ENCODE measurements at places on chromosomes 5 and 9.

DNA sequence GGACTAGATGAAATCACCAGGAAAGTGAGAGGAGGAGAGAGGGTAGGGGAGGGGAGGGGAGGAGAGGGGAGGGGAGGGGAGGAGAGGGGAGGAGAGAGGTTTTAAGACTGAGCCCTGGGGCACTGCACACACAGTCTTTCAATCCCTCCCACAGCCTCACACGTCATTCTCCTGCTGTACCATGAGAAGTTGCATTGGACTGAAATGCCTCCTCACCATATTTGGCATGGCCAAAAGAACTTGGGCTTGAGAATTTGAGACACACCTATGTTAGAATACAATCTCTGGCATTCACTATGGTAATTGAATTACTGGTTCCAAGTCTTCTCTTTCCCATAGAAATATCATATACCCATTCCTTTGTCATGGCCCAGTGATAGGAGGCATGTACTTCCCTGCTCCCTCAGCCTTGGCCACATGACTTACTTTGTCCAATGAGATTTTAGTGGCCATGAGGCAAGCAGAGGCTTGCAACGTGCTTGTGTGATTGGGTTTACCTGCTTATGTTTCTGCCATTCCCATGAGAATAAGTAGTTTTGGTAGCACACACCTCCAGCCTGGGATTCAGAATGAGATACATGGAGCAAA lies 133.3 kb upstream of the SMARCA2 start:
- DNase-seq, result no peak

GRCh38 chr5:127940854-127941253 lies 142.7 kb upstream of the SLC12A2 start:
- DNase-seq, result no peak

DNA sequence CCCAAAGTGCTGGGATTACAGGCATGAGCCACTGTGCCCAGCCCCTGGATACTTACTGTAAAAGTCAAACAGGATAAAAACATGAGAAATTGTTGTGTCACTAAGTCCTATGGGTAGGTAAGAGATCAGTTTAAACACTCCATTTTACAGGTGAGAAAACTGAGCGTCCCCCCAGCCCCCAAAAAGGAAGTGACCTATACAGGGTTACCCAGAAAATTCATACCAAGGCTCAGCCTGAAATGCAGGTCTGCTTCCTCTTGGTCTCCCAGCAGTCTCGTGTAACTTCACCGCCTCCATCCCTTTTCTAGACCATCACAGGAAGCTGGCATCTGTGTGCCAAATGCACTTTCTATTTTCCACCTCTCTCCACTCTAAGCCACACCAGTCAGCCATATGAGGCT lies 57.2 kb downstream of the TMOD1 start:
- DNase-seq, result no peak

DNA sequence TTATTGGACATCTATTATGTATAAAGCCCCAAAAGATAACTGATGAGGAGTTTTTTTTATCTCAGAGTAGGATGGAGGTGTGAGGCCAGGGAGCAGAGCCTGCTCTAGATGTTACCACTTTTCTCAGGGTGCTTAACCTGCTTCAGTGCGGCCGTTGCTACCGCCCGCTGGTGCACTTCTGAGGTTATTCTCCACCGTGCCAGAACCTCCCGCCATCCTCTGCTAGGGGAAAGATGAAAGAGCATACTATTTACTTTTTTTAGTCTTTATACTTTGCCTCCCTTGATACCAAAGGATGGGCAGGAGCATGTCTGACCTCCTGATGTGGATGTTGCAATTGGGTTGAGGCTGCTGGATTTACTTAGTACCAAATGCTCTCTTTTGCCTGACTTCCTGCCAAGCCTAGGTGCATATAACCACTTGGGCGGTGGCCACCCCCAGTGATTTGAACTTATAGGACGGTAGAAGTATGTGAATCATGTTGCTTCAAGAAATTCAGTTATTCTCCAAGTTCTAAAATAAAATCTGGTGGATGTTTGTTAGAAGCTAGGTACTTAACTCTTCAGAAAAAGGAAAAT lies 71.1 kb upstream of the HSPB3 start:
- DNase-seq, result no peak

GRCh38 chr9:128265348-128265847 lies 10.4 kb downstream of the GOLGA2 start:
- no peak for DNase-seq

DNA sequence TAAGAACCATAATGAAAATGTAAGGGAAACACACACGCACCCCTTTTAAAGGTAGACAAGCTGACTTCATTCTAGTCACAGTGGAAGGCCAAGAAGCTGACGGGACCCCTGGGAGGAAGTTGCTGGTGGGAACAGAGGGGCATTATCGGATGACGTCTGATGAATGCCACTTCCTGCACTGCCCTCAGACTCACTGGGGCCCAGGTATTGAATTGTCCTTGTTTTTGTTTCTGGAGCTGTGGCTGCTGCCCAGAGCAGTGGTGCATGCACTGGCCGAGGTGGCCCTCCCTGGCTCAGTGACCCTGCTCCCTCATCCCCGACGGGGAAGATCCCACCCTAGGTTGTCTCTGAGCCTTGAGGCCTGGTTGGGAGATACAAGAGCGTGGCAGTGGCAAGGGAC lies 15.3 kb upstream of the RPL26L1 start:
- no peak for DNase-seq
